Jurkat, Clone E6-1 (cell line): ENCODE measurements at places on chromosomes 1 and 21.

GRCh38 chr1:172394141-172394751, 26.2 kb upstream of the C1orf105 start:
- peak; percentile 23 for DNase-seq

DNA sequence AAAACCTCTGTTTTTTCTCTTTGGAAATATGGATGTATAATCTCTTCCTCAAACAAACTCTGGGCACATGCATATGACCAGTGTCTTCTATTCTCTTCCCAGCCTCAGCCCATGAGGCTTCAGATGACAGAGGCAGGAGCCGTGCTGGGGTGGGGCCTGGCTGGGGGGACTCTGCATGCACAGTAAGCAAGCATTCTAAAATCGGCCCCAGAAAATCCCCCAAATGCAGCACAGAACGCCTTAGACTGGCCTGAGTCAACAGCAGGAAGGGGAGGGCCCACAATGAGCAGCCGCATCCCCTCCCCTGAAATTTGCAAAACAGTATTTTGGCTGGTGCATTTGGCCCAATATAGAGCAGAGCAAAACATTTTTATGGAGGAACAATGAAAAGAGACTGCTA, 47.8 kb downstream of the ITPKB start:
- DNase-seq, result no peak

GRCh38 chr21:42833439-42833815, 45.9 kb downstream of the WDR4 start:
- DNase-seq, result peak; percentile 72

- peak; percentile 69 for DNase-seq
These were observed 4.4 kb upstream of the UTP25 start for GRCh38 chr1:209823143-209824041.

- DNase-seq, result no peak
These were observed 841 bp downstream of the SNX27 start for GRCh38 chr1:151612501-151613281.

DNA sequence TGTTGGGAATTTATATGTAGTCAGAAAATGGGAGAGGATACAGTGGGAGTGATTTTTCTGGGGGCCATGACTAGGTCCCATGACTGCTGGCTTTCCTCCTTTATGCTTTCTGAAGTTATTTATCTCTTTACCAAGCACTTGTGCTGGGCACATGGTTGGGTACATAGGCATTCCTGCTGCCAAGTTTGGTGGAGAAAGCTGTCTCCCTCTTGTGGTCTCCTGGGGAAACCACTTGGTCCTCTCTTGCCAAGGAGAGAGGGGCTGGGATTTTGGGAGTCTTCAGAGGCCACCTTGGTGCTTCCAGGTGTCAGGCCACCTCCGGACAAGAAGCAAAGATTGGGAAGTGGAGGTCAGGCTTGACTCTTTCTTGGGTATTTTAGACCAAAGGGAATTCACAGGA, 120.2 kb upstream of the KCNE2 start:
- DNase-seq, result peak; percentile 22

DNA sequence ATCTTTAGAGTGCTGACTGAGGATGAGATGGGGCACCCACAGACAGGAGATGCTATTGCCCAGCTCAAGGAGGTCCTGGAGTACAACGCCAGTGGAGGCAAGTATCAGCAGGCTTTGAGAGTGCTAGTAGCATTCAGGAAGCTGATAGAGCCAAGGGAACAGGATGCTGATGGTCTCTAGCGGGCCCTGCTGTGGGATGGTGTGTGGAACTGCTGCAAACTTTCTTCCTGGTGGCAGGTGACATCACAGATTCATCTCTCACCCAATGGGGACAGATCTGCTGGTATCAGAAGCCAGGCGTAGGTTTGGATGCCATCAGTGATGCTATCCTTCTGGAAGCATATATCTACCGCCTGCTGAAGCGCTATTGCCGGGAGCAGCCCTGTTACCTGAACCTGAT, 609.8 kb upstream of the NCAM2 start:
- DNase-seq, result no peak

GRCh38 chr1:117660271-117660965, 54.6 kb downstream of the TENT5C start:
- no peak for DNase-seq

DNA sequence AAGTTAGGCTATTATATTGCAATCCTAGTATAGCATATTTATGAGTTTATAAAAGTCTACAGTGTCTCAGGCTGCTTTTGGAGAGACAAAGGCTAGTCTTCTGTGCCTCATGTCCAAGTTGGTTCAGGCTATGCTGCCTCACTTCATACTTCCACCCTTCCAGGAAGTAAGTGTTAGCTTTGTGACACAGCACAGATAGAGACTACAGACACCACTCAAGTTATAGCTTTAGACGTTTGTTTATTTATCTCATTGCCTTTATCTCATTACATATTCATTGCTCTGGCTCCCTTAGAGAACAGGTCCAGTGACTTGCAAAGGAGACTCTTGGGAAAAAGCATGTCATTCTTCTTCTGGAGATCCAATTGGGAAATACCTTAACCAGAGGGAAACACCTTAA, 22.6 kb upstream of the GBP4 start:
- no peak for DNase-seq

DNA sequence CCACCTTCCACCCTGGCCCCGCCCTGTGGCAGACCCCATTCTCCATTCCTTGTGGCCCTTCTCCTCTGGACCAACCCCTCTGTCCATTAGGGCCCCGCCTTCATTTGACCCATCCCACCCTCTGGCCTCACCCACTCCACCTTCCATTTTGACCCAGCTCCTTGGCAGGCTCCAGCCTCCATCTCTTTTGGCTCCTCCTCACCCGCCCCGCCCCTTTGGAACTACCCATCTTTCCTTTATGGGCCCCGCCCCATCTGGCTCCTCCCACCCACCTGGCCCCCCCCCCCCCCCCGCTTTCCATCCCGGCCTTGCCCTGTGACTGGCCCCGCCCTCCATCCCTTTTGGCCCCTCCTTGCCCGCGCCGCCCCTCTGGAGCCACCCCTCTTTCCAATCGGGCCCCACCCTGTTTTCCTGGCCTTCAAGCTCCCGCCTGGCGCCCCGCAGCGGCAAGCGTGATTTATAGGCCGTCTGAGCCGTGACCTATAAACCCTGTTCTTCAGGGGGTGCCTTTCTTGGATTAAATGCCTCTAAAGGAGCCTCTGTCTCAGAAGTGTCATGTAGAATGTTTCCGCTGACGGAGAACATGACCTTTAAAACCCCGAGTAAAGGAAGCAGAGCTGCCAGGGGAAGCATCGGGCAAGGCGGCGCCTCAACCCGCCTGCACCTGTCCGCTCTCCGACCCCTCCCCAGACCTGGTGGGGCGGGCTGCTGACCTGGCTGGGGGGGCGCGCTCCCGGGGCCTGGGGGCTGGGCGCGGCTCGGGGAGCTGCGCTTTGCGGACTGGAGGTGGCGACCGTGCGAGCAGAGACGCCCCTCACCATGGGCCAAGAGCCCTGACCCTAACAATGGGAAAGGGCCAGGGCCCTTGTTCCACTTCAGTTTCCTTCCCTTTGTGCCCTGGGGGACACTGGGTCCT, 178.0 kb downstream of the CAMTA1 start:
- peak; percentile 45 for DNase-seq

DNA sequence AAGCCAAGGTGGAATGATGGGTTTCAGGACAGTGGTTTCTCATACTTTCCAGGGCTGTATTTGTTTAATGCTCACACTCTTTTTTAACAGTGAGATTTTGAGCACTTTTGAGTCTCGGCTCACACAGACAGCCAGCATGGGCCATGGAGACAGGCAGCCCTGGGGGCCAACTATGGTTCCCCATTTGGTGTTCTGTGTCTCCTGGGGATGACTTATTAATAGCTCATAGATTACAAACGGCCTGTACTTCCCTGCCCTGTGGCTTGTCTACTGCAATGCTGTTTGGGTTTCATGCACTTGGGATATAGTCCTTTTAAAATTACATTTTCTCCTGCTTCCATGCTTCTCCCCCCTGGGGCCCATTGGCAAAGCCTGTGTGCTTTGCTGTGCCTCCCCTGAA, 178.3 kb downstream of the KCNJ6 start:
- no peak for DNase-seq

DNA sequence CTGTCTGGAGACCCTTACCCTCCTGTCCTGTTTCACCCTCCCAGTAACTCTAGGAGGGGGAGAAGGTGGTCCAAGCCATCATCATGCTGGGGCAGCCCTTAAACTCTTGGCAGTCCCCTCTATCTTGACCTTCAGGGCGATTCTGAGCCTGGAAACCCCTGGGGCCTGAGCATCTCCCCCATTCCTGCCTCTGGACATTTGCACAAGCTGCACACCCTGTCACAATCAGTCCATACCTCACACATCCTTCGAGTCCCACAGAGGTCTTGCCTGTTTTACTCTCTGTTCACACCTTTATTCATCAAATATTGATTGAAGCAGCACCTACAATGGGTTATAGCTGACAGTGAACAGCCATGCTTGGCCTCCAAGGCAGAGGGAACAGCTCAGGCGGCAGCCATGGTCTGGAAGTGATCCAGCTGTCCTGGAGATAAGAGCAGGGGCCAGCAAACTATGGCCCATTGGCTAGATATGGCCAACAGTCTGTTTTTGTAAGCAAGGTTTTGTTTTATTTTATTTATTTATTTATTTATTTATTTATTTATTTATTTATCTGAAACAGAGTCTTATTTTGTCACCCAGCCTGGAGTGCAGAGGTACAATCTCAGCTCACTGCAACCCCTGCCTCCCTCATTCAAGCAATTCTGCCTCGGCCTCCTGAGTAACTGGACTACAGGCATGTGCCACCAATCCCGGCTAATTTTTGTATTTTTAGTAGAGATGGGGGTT, 7.1 kb upstream of the FAM131C start:
- no peak for DNase-seq

- DNase-seq, result no peak
These were observed 390.7 kb downstream of the BRINP2 start for GRCh38 chr1:177561436-177561835.

- no peak for DNase-seq
These were observed 99.0 kb downstream of the NFIA start for GRCh38 chr1:61181067-61182038.

DNA sequence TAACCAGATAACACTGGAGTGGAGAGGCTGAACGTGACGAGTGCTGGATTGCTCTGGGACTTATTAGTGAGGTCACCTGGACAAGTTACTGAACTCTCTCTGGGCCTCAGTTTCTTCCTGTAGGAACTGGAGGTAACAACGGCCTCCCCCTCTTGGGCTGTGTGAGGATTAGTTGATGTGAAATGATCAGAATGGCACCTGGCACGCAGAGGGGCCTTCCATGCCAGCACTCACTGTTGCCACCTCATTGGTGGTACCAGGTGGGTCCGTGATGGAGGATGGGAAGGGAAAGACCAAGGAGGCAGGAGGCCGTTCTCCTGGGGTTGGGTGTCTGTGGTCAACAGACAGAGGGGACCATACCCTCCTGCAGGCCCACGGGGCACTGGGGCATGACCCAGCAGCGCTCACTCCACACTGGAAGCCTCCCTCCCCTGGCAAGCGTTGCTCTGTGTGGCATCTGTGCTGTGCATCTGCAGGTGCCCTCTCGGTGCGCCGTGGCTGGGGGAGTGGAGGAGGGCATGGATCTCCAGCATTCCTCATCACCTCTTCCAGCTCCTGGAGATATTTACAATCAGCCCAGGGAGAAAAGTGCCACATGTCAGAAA, 349.5 kb upstream of the VAMP3 start:
- no peak for DNase-seq

DNA sequence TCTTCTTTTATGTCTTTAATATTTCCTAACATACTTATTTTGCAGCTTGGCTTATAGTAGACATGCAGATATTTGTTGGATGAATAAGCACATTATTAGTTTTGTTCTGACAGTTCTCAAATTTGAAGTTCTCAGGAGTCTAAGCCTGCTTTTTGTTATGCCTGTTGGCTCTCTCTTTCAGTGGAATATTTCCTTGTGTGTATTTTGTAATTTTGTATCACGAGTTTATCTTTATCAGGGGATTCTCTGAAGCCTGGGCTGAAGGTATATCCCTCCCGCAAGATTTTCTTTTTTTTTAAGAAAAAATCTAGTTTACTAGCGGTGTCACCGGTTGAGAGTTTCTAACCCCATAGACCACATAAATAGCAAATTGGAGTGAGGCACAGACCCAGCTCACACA, 105.9 kb downstream of the RGL1 start:
- DNase-seq, result no peak

DNA sequence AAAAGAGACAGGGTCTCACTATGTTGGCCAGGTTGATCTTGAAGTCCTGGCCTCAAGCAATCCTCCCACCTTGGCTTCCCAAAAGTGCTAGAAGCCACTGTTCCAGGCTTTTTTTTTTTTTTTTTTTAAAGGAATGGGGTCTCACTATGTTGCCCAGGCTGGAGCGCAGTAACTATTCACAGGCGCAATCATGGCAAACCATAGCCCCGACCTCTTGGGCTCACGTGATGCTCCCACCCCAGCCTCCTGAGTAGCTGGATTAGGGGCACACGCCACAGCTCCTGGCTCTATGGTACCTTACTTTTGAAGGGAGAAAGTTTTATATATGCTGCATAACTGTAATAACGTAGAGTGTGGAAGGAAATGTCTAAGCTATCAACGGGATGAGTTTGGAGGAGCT, 5.7 kb upstream of the ATP13A2 start:
- DNase-seq, result no peak

- no peak for DNase-seq
These were observed 97.9 kb upstream of the EDN2 start for GRCh38 chr1:41582351-41582750.

DNA sequence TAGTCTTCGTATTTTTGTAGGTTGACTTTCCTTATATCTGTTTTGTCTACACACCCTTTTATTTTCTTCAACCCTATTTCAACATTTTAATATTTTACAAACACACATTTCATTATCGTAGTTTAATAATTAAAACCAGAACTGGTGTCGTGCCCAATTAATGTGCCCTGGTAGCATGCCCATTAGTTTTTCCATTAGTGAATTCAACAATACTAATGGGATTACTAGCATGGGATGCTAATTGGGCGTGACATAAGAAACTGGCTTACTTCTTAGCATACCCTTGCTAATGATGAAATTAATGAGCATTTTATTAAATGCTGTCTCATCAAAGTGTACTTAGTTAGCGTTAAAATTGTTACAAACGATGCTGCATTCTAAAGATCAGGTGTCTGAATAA, 332.7 kb downstream of the USH2A start:
- no peak for DNase-seq

- DNase-seq, result no peak
These were observed 10.7 kb upstream of the DNMT3L start for GRCh38 chr21:44272284-44272858.

DNA sequence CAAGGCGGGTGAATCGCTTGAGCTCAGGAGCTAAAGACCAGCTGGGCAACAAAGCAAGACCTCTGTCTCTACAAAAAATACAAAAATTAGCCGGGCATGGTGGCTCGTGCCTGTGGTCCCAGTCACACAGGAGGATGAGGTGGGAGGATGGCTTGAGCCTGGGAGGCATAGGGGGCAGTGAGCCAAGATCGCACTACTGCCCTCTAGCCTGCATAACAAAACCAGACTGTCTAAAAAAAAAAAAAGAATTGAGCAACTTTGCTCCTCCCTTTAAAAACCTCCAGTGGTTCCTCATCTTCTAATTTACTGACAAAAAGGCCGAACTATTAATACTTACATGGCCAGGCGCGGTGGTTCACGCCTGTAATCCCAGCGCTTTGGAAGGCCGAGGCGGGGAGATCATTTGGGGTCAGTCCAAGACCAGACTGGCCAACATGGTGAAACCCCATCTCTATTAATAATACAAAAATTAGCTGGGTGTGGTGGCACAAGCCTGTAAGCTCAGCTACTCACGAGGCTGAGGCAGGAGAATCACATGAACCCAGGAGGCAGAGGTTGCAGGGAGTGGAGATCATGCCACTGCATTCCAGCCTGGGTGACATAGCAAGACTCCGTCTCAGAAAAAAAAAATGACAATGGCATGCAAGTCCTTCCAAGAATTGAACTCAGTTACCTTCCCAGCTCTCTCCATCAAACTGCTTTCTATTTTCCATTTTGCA, 4.4 kb downstream of the ACBD3 start:
- no peak for DNase-seq
